ENCODE measurements at places on chromosomes 4 and X.

DNA sequence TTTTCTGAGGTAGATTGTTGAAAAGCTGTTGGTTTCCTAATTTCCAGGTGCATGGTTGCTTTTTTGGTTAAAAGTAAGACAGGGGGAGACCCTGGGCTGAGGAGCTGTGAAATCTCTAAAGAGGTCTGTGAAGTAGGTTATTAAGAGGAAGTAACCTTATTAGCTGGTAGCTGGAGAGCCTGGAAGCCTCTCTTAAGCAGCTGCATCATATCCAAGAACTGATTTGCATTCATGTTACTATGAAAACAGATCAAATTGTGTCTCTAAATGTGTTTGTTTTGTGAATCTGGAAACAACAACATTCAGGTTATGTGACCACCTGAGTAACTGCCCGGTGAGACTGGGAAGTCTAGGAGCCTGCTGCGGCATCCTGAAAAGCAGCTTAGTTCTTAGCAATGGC is 54.1 kb downstream of the ARHGAP10 start:
- DNase-seq = no peak

GRCh38 chr4:134425756-134426155 is 224.2 kb upstream of the PABPC4L start:
- DNase-seq = no peak

GRCh38 chrX:131607792-131608369 is 64.0 kb downstream of the OR13H1 start:
- DNase-seq = no peak

DNA sequence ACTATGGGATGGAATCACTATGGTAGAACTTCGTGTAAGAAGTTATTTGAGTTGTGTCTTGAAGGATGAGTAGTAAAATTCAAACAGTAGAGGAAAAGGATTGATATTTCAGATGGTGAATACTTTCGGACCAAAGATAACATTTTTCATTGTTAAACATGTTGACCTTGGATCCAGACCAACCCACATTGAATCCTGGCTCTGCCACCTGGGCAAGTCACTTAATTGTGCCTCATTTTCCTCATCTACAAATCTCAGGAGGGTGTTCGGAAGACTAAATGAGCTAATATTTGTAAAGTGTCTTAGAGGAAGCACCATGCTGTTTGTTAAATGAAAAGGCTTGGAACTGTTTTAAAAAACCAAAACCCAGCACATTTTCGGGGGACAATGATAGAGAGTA is 1.4 kb upstream of the AIFM1 start:
- DNase-seq = no peak

- DNase-seq = no peak
These were observed 48.3 kb upstream of the MND1 start for GRCh38 chr4:153296040-153296823.

DNA sequence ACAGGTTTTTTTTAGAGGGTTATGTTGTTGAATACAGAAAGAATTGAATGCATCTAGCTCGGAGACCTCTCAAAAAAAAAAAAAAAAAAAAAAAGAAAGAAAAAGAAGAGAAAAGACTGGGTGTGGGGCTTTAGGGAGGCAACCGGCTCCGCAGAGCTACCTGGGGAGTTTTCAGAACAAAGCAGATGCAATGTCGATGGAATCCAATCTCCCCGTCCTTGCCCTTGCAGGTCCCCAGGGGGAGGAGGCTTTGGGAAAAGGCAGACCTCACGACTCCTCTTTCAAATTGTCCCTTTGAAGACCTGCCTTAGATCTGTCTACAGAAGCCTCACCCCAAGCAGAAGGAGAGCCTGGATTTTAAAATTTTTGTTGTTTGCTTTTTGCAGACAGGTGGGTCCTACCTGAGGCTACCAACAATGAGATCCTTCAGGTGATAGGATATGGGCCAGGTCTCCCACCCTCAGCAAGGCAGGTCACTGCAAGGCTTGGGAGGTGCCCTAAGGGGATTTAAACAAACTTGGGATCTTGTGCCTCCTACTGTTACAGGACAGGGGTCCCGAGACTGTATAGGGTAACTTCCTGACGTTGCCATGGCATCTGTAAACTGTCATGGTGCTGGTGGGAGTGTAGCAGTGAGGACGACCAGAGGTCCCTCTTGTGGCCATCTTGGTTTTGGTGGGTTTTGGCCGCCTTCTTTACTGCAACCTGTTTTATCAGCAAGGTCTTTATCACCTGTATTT is 75.2 kb upstream of the PRKX start:
- peak; percentile 5 for DNase-seq

- DNase-seq = no peak
These were observed 43.3 kb upstream of the GPR173 start for GRCh38 chrX:53005327-53005726.

- no peak for DNase-seq
These were observed 649 bp upstream of the VBP1 start for GRCh38 chrX:155215443-155216178.

DNA sequence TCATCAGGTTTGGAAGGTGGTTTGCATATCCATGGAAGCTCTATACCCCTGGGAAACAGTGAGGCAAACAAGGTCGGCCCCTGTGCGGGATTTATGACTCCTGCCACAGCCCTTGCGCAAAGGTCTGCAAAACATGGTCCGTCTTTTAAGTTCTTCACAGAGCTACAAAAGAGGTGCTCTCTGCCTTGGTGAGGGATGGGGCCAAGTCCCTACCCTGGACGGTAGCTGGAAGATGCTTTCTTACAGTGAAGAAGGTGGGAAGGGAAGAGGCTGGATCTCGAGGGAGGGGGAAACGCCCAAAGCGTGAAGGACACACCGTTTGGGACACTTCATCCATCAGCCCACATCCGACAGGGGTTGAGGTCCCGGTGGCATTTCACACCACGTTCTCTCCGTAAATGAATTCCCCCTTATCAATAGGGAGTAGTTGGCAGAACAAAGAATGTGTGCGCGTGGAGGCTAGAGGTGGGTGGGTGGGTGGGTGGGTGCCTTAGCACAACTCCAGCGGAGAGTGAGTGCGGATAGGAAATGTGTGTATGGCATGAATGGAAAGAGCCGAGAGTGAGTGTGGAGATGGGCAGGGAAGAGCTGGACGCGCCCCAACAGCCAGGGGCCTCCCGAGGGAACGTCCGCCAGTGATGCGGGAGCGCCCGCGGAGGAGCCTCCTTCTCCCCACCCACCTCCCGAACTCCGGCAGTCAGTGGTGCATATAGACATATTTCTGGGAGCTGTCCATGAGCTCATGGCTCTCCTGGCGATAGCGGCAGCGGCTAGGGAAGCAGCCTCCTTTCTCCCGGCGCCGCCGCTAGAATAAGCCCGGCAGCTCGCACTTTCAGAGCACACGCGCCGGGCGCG is 68.3 kb downstream of the LARP7 start:
- no peak for DNase-seq

GRCh38 chr4:117383468-117383867 is 298.1 kb upstream of the TRAM1L1 start:
- DNase-seq = no peak

DNA sequence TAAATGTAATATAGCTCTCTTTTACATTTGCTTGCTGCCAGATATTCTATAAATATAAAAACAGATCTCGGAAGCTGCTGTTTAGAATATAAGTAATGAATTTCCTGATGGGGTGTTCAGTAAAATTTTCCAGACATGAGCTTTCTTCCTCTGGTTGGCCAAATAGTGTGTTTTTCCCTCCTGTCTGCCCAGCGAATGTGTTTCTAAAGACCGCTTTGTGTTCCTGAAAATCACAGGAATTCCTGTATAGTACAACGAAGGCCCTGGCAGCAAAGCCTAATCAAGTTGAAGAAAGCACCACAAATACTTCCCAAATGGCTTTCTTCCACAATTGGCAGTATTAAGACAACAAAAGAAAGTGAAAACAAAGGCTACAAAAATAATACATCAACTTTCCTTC is 494.1 kb downstream of the INPP4B start:
- no peak for DNase-seq

- DNase-seq = no peak
These were observed 10.3 kb downstream of the GUCY1B1 start for GRCh38 chr4:155769090-155769489.

DNA sequence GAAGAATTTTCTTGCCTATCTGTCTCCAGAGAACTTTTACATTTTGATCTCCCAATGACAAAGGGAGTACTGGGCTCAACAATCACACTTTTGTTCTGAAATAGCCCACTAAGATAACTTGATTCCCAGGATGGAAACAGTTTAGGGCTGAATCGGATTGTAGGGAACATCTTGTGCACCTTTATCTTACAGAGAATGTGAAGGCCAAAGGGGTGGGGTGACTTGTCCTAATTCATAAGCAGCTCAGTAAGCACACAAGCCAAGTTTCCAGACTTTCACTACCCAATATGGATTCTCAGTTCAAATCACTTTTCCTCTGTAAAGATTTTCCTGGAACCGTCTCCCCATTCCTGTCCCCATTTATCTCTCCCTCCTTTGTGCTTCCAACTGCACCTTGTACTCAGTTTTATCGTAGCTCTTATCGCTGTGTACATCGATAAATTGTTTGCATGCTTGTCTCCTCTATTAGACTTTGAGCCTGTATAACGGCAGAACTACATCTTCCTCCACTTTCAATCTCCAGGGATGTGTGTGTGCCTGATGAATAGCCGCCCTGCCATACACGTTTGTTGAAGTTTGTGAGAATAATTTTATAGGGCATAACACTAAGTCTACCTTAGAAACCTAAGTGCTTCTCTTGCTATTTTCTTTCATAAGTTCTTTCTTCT is 77.4 kb downstream of the MBNL3 start:
- no peak for DNase-seq

GRCh38 chr4:177485528-177485927 is 43.3 kb upstream of the AGA start:
- no peak for DNase-seq

DNA sequence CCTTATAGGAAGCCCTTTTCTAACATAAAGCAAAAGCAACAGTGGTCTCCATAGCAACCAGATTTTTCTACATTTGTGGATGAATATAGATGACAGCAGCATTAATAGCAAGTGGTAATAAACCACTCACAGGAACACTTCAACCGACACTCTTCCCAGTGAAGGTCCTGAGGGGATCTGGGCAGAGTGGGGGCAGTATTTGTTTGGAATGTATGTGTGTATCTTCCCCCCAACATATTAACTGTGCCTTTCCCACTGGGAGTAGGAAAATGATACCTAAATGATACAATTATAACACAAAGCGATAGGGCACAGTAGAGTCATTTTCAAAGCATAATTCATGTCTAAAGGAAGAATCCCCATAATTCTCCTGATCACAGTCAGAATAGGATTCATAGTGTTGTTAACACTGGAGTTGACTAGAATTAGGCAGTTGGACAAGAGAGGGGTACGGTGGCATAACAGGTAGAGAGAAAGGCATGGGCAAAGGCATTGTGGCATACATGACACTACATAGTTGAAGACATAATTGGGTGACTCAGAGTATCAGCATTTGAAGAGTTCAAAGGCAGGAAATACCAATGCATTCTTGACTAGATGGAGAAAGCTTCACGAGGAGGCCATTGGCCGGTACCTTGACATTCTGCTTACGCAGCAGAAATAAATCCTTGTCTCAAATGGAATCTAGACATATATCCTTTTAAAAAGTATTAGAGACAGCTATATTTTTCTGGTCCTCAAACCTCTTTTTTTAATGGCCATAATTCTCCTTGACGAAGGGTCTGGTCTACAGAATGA is 15.2 kb downstream of the CAPN6 start:
- DNase-seq = no peak

- DNase-seq = no peak
These were observed 6.2 kb downstream of the CCKAR start for GRCh38 chr4:26484032-26484515.

DNA sequence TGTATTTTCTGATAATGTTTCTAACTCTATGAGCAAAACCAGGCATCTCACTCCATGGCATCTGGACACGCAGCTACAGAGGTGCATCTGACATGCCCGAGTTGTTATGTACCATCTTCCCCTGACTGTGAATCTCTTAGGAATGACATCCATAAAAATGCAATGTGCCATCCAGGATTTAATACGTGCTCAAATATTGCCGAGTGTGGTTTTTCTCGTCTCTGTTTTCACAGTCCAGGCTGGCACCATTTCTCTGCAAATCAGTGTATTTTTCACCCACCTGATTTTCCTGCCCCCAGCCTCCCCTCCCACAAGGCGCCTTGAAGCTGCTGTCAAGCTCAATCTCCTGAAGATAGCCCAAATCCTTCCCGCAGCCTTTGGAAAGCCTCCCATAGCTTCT is 154.6 kb downstream of the DHRSX start:
- DNase-seq = no peak

- no peak for DNase-seq
These were observed 137.0 kb downstream of the CPZ start for GRCh38 chr4:8729408-8730149.

DNA sequence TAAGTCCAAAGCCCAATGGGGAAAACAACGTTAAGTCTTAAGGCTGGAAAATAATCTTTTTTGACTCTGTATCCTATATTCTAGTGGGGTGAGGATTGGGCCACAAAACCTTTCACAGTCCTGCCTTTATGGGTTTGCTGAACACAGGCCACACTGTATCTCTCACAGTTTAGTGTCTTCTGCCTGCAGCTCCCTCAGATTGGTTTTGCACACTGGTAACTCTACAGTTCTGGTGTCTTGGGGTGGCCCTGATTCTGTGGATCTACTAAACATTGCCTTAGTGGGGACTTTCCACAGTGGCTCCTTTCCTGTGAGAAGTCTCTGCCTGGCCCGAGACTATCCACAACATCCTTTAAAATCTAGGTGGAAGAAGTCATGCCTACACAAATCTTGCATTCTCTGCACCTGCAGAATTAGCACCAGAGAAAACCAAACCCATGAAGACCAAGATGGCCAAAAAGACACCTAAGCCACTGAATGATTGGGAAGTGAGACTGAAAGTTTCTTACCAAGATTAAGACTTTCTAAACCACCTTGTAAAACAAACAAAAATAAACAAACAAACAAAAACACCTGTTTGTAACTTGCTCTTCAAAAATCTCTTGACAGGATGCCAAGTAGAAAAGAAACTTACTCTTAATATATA is 150.4 kb upstream of the PCDH10 start:
- DNase-seq = no peak

DNA sequence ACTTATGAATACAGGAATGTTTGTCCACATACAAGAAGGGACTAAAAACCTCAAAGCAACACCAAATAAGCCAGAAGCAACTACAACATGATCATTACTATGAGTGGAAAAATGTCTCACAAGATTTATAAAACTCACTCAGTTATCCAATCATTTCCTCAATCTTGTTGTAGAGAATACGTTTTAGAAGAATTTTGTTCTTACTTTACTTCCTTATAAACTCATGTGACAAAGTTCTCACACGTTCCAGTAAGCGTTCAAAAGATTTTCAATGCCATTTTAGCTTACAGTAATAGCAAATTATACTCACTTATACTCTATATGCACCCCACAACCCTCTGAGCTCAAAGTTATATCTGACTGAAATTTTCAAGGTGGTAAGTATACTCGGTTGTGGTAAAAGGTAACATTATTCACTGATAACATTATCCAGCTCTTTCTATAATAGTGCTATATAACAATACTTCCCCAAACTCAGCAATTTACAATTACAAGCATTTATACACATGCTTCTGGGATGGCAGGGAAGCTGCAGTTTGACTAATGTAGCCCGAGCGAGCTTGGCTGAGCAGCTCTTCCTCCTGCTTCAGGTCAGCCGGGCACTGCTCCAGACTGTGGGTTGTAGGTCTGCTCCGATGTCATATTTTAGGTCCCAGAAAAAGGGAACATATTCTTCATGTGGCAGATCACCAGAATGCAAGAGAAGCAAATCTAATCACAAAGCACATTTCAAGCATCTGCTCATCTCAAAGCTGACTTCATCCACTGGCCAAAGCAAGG is 226.3 kb downstream of the RCHY1 start:
- no peak for DNase-seq

GRCh38 chr4:48341776-48342605 is 662 bp downstream of the SLAIN2 start:
- peak; percentile 58 for DNase-seq

Measured in OCI-M1 (cell line).